ENCODE measurements at places on chromosomes 3 and 15.

DNA sequence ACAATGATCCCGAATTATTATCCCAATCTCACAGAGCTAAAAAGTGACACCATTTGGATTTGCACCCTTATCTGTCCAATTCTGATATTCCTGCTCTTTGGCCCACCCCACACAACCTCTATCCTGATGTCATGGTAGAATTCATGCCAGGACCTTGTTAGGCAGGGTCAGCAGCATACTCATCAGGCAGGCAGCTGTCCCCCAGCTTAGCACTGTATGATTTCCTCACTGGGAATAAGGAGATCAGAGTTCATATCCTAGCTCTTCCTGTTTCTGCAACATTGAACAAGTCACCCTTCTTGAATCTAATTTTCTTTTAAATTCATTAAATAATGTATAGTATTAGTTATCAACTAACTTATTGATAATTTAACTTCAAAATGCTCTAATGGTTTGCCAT is 12.0 kb upstream of the C3orf80 start:
- DNase-seq: no peak

DNA sequence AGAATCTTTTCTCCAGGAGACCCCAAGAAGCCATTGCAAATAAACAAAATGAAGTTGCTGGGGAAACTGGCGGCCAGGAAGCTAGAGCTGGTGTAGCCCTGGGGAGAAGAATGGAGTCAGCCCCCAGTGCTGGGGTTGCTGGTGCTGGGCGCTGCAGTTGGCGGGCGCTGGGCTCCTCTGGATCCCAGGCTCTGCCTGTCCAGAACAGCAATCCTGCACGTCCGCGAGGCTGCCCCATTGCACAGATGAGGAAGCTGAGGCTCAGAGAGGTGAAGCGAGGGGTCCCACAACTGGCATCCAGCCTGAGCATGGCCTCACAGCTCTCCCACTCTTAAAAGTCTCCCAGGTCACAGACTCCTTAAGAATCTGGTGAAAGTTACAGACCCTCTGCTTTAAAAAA is 161.1 kb downstream of the OR4M2 start:
- no peak for DNase-seq

DNA sequence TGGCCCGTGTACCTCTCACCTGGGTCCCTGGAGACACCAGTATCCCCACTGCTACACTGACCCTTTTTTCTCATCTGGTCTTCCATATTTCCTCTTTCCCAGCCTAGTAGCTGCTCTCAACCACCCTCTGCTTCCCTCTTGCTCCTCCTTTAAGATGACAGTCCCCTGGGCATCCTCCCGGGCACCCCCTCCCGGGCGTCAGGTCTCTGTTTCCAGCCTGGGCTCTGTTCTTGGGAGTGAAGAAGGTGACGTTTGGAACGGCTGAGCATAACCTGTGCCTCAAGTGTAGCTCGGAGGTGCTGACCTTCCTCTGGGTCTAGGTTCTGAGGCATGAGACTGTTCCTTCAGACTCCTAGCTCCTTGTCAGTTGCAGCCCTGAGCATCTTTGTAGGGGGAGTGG is 101.2 kb downstream of the VGLL4 start:
- DNase-seq: no peak

DNA sequence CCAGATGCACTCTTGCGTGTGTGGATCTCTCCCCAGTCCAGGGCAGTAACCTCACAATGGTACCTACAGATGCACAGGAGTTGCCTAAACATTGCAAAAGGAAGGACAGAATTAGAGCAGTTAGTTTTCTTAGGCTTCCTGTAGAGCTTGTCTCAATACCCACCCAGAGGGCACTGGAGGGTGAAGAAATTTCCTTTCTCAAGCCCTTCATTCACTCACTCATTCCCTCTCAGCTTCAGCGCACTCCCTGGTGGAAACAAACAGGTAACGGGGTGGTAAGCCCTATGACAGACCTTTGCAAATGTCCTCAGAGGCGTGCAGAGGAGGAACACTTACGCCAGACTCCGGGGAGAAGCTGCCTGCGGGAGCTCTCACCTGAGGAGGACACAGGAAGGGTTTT is 267.4 kb upstream of the HES1 start:
- no peak for DNase-seq

DNA sequence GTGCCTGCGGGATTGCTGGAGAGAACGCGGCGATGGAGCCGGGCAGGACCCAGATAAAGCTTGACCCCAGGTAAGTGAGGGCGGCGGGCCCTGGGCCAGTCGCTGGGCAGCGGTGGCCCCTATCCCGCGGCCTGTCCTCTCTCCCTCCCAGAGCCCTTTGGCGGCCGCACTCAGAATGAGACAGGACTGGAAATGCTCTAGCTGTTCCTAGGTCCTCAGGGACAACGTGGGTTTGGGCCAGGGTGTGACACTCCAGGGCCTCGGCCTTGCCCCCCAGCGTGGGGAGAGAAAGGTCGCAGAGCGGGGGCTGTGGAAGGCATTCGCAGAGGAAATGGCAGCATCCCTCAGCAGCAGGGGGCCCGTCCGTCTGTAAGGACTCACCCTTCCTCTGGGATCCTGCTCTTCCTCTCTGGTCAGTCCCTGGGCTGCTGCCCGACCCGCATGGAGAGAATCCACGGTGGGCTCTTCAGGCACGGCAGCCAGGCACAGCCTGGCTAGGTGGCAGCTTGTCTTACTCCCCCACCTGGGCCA is 412 bp downstream of the SLC51A start:
- no peak for DNase-seq

DNA sequence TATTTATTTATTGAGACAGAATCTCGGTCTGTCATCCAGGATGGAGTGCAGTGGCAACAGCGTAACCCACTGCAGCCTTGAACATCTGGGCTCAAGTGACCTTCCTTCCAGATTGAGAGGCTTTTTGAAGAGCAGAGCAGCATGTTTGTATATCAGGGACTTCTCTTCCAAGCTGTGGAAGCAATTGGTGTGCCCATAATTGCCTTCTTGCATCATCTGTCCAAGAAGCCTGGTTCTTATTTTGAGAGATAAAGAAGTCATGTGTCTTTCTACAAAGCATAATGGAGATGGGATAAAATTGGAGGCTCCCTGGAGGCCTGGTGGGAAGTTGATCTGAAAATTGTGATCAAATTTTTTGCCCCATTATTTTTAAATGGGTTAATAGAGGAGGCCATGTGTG is 183.8 kb upstream of the MCTP2 start:
- no peak for DNase-seq
